ENCODE measurements at places on chromosomes 4 and X.

- DNase-seq = no peak
These were observed 28.8 kb downstream of the COL4A5 start for GRCh38 chrX:108468486-108468885.

GRCh38 chr4:68569466-68570121 lies 6.5 kb downstream of the UGT2B17 start:
- no peak for DNase-seq

- DNase-seq = no peak
These were observed 116.0 kb downstream of the APBB2 start for GRCh38 chr4:41098093-41099048.

DNA sequence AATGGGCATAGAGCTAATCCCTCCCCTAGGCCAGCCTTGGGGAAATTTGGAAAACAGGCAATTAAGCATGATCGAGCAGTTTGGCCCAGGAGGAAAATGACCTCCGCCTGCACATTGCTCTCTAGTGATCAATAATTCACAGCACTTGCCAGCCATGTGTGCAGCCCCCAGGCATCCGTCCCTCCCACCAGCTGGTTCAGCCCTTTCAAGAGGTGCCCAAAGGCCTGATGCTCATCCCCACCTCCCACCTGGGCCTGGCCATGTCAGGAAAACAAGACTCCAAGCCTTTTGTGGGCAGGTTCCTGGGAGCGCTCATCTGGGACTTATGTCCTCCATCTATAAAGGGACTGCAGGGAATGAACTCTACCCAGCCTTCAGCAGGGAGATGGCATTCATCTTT lies 17.5 kb upstream of the PPP2R2C start:
- no peak for DNase-seq
